NT2/D1 (cell line): ENCODE measurements at places on chromosomes 16 and 17.

GRCh38 chr16:17775061-17775460 is 304.3 kb upstream of the XYLT1 start:
- no peak for DNase-seq

DNA sequence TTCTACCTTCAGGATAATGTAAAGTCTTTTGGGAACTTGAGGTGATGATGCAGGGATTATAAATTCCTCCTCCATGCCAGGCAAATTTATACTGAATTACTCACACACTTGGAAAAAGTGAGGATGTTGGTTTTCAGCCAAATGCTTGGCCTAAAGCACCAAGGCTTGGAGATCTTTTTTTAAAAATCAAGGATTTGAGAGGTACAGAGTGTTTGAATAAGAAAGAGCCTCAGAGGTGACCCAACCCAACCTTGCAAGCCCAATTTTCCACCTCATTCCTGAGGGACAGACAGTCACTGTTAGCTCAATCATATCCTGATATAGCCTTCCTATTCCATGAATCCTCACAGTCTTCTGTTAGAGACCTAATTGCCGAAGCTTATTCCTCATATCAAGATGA is 14.0 kb downstream of the GRIN2A start:
- DNase-seq, result no peak

DNA sequence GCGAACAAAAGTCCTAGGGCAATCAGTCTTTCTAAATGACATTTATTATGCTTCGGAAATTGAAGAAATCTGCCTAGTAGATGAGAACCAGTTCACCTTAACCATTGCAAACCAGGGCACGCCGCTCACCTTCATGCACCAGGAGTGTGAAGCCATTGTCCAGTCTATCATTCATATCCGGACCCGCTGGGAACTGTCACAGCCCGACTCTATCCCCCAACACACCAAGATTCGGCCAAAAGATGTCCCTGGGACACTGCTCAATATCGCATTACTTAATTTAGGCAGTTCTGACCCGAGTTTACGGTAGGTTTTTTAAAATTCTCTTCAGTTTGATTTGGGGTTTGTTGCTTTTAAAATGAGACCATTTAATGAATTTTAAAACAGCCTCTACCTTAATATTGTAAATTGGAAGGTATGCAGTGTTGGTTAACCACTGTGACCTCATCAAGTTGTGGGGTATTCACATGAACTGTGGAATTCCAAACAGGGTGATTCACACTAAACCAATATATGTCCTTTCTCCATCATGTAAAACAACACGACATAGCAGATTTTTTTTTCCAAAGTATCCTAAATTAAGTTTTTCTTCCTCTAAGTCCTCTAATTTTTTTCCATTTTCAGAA is 6.2 kb upstream of the EVI2A start:
- no peak for DNase-seq

GRCh38 chr17:21243516-21244303 is 9.5 kb downstream of the NATD1 start:
- DNase-seq, result no peak

DNA sequence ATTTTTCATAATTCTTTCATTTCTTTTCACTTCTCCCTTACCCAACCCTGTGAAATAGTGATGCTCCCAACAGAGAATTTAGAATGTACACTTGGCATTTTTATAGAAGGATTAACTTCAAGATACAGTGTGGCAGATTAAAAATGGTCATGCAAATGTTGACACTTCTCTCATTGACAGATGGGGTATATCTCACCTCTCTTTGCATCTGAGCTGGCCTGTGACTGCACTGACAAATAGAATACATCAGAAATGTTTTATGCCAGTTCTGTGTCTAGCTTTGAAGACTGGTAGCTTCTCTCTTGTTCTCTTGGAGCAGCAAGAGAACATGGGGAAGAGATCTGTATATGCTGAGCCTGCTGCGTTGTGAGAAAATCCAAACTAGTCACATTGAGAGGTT is 949.6 kb downstream of the CDH11 start:
- no peak for DNase-seq

GRCh38 chr16:88466175-88466862 is 13.2 kb downstream of the ZFPM1 start:
- no peak for DNase-seq

DNA sequence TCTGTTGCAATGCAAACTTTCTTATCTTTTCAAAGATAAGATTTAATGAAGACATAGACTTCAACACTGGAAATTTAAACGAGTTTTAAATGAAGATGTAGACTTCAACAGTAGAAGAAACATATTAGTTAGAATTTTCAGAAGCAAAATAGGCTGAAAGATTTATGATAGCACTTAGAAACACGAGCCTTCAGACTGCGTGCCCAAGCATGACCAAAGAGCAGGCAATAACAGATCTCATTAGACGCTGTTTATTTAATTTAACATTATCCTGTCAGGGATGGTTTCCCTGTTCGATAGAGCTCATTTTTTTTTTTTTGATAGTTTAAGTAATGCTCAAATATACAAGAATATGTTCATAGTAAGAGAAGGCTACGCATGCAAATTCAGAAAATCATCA is 604.7 kb upstream of the SOX9 start:
- DNase-seq, result no peak

- no peak for DNase-seq
Measured at GRCh38 chr16:68756239-68756915, 19.3 kb downstream of the CDH1 start.

DNA sequence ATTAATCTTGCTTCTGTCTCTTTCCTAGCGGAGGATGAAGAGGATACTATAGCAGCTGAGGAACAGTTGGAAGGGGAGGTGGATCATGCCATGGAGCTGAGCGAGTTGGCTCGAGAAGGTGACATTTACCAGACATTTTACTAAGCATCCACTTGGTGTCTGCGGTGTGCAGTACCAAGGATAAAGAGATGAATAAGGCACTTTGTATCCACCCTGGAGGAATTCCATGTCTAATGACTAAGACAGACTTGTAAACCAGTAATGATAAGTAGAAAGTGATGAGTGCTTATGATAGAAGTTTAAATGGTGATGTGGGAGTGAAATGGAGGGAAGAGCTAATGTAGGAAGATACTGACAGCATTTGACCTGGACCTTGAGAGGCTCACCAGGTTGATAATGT is 12.0 kb downstream of the SRCAP start:
- DNase-seq, result no peak

GRCh38 chr16:48317026-48317425 is 68.2 kb downstream of the SIAH1 start:
- no peak for DNase-seq

GRCh38 chr17:40448639-40449261 is 5.5 kb downstream of the IGFBP4 start:
- DNase-seq, result no peak

DNA sequence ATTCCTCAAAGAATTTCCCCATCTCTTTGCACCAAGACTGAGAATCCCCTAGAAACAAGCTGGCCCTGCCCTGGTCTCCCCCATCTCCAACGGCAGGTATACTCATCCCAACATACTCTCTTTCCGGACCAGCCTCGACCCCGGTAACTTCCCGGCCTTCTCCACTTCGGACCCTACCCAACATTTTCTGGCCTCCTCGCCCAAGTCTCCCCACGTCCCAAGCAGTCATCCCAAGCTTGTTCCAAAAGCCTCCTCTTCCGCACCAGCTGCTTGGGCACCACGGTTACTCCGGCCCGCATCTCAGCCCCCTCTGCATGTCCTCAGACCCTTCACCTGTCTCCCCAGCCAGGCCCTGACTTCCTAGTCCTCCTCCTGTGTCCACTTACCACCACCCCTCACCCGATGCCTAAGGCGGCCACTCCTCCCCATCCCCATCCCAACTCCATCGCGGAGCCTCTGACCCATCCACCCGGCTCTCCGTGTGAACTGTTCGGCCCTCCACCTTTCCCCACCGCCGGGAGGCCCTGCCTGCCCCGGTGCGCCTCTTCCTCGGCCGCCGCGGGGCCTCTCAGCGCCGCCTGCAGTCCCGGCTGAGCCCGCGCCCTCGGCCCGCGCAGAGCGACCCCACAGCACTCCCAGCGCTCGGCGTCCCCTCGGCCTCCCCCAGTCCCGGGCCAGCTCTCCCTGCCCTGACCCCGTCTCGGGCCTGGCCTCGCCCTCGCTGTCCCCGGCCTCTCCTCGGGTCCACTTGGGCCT is 994 bp downstream of the PITPNA start:
- no peak for DNase-seq

DNA sequence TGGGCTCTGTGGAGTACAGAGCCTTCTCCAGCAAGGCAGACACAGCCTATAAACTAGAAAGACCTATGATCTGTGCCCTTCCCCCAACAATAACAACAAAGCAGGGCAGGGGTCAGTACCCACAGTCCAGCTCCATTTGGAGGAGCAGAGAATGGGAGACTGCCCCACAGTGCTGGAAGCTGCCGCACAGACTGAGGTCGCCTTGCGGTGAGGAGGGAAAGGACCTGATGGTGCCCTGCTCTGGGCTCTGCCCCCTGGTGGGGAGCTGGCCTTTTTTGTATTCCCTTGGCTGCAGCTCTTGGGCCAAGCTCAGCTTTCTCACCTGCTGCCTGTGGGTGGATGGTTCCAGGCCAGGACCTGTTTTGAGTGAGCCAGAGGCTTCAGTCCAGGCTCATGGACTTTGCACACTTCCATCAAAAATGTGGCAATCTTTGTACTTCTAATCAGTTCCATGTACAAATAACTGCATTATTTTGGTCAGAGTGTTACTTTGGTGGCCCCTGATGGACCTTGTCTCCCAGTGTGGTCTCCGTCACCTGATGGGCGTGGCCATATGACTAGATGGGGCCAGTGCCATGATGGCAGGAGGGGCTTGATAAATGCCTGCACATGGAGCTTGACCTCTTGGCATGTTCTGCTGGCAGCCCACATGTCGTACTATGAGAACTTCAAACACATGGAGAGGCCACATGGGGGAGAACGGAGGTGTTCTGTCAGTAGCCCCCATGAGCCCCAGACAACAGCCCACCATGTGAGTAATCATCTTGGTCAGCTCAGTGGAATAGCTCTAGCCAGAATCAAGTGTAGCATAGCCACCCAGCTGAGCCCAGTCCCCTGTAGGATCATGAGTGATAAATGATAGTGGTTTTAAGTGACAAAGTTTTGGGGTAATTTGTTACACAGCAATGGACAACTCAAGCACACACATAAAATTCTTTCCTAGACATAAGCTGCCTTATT is 24.2 kb downstream of the B9D1 start:
- no peak for DNase-seq

DNA sequence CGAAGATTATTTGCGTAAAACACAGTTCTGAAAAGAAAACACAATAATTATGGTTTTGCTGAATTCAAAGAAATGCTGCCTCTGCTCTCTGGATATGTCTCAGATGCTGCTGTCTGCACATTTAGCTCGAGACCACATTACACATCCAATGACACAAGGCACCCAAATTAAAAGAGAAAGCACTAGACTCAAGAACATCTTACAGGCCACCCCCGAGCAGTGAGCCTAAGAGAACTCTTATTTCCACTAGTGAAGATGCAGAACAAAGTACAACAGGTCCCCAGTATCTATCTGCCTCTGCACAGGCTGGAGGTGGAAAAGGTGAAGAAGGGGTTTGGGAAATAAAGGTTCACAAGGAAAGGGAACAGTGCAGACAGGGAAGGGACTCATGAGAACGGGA is 33.5 kb downstream of the GRB2 start:
- DNase-seq, result no peak

DNA sequence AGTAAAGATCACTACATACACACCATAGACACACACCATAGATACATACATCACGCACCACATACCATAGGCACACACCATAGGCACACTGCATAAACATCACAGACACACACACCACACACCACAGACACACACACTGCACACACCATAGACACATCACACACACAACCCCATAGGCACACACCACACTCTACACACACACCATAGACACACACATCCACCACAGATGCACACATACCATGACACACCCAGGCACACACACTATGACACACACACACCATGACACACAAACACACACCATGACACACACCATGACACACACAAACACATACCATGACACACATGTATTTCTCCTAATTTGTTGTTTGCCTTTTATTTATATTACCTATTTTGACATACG is 14.1 kb downstream of the TBC1D16 start:
- no peak for DNase-seq

DNA sequence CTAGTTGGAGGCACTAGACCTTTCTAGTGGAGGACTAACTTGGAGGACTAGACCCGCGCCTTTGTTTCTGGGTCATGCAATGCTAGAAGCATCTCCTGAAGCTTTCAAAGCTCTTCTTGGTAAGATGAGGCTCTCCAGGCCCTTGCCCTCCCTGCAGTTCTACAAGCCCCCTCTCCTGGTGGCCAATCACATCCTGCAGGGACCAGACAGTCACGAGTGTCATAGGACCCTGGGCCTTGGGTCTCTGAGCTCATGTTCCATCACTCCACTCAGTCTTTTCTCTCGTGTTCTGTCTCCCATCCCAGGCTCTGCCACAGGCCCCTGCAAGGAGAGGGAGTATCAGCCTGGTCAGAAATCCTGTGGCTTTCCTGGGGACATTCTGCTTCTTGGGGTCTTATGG is 119.6 kb downstream of the CYLD start:
- no peak for DNase-seq

DNA sequence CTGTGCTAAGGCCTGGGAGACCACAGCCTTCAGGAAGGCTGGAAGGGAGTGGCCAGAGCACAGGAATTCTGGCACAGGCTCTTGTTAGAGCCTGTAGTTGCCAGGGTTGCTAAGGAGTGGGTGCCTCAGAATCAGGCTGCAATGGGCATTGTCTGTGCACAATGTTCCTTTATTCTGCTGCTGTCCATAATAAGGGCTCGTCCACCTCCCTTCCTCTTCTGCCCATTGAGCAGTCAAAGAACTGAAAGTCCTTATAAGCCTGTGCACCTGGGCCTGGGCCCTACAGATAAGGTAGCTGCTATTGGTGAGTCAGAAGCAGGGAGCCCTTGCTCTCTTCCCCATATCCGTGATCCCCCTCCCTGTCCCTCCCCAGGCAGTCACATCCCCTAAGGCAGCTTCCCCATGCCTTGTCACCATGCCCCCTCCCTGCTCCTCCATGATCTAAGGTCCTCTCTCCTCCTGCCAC is 5.4 kb upstream of the CNGB1 start:
- DNase-seq, result no peak

DNA sequence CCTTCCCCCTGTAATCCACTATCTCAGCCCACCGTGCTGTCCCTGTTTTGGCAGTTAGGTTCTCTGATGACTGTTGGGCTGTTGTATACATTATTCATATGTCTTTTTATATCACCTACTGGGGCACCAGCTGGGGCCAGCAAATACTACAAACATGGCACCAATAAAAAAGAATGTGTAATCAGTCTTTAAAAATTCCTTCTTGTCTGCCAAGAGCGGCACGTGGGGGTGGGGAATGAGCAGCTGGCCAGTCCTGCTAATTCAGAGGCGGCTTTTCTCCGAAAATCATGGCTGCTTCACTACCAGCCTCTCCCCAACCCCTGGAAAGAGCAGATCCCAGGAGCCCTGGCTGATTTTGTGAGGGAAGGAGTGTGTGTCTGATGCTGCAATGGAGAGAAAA is 77.7 kb upstream of the EEF2KMT start:
- no peak for DNase-seq

DNA sequence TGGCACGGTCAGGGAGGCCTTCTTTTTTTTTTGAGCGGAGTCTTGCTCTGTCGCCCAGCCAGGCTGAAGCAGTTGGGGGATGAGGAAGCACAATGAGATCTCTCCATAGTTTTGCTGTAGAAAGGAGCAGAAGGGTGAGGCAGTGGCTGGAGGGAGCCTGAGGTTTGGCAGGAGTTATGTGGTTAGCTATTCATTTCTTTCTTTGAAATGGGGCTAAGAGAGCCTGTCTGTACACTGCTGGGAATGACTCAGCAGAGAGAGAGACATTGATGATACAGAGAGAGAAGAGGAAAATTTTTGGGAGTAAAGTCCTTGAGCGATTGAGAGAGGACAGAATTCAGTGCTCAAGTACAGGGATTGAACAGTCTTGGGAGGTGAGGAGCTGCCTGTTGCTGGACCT is 22.1 kb downstream of the NOS2 start:
- DNase-seq, result no peak

GRCh38 chr17:48060249-48060648 is 12.1 kb downstream of the NFE2L1 start:
- no peak for DNase-seq
